ENCODE measurements at places on chromosomes 13 and 19.

DNA sequence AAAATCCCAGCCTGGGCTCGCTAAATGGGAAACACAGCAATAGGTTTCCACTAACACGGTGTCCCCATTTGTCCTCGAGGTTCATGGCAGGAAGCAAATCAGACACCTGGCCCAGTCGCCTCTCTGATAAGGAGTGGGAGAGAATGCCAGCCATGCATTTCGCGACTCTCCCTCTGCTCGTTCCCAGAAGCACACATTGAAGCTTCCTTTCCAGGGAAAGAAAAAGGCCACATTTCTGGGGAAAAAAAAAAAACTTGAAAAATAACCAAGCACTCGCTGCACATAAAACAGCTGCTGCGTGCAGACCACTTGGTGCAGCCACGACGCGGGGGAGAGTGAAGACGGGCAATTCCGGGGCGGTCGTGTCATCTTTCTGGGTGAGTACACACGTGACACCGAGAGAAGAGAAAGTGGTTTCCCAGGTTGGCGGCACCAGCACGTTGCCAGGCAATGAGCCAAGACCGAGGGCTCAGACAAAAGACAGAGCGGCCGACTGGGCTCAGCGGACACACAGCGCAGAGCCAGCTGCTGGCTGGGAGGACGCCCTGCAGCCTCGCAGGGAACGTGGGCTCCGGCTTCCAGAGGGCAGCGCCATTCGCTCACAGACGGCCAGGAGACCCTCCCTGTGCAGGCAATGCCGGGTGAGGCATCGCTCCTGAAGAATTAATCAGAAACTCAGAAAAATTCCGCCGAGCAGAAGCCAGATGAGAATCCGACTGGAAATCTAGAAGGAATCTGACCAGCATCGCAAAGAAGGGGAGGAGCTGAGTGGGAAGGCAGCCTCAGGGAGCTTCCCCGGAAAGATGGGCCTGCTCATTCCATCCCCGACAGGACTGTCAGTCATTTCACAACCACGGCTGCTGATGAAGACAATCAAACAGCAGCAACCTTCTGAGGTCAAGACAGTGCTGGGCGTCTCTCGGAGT lies 83.2 kb upstream of the IRS2 start:
- no peak for DNase-seq

DNA sequence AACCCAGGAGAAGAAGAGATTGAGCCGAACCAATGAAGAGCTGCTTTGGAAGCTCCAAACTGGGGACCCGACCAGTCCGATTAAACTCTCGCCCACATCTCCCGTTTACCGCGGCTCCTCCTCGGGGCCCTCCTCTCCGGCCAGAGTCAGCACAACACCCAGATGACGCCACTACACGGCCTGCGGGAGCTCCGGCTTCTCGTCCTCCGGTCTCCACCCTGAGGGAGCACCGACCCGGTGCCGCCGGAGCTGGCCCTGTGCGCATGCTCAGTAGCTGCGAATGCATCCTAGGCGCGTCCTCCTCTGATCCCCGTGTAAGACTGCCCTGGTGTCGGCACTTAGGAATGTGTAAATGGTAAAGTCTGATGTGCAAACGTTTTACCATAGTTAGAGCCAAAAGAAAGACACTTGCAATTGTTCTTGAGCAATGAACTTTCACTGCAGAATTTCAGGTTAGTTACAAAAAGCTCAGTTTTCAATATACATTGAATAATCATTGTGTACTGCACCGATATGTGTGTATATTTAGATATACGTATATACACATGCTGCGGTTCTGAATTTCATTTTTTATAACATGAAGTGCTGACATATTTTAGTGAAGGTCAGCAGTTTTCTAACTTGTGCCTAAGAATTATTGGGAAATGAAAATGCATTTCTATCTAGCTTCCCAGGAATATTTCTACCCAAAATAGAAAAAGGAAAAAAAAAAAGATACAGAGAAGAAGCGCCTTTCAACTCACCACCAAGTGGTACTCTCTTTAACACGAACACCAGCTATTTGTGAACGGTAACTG lies 92.2 kb downstream of the SLC7A1 start:
- DNase-seq, result no peak

DNA sequence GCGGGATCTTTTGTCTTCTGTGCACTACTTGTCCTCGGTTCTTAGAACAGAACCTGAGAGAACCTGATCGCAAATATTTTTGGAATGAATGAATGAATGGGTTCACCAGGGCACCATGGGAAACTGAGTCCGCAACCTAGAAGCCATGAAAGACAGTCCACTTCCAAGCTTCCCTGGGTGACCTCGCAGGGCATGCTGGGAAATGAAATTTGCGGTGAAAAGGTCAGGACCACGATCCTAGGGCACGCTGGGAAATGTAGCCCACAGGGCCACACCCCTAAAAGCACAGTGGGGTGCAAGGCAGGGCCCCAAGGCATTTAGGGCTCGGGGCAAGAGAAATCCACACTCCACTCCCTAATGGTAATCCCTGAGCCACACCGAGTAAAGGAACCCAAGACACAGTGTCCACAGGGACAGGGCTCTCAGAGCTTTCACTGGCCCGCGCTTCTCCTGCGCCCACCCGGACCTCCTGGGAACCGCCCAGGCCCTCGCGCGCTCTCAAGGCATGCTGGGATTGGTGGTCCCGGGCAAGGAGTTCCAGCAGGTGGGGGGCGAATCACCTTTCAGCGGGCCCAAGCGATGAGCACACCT lies 1.1 kb upstream of the PPP1R12C start:
- no peak for DNase-seq

GRCh38 chr19:38203197-38203596 lies 20.8 kb downstream of the DPF1 start:
- no peak for DNase-seq

DNA sequence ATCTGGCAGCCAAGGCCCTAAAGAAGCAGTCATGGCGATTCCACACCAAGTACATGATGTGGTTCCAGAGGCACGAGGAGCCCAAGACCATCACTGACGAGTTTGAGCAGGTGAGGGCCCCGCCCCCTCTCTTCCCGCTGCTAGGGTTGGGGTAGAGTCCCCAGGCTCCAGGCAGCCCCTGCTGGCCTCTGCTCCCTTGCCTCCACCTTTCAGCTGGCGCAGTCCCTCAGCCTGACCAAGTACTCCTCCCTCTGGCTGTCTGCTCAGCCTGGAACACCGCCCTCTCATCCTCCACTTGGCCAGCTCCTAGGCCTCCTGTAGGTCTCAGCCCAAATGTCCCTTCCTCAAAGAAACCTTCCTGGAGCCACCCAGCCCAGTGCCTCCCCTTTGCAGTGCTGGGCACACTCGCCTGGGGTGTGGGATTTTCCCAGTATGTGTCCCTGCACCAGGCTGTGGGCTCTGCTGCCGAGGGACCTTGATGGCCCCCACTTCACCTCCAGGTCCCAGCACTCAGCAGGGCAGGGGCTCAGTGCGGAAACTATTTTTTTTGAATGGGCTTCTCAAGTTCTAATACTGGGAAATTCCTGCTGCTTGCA lies 5.7 kb downstream of the LENG1 start:
- DNase-seq, result no peak

GRCh38 chr19:18596752-18597157 lies 8.2 kb downstream of the REX1BD start:
- DNase-seq, result no peak

- DNase-seq, result no peak
Measured at GRCh38 chr19:27746691-27747380, 1466.1 kb downstream of the UQCRFS1 start.

- DNase-seq, result no peak
Measured at GRCh38 chr13:71609271-71609670, 257.7 kb downstream of the DACH1 start.

DNA sequence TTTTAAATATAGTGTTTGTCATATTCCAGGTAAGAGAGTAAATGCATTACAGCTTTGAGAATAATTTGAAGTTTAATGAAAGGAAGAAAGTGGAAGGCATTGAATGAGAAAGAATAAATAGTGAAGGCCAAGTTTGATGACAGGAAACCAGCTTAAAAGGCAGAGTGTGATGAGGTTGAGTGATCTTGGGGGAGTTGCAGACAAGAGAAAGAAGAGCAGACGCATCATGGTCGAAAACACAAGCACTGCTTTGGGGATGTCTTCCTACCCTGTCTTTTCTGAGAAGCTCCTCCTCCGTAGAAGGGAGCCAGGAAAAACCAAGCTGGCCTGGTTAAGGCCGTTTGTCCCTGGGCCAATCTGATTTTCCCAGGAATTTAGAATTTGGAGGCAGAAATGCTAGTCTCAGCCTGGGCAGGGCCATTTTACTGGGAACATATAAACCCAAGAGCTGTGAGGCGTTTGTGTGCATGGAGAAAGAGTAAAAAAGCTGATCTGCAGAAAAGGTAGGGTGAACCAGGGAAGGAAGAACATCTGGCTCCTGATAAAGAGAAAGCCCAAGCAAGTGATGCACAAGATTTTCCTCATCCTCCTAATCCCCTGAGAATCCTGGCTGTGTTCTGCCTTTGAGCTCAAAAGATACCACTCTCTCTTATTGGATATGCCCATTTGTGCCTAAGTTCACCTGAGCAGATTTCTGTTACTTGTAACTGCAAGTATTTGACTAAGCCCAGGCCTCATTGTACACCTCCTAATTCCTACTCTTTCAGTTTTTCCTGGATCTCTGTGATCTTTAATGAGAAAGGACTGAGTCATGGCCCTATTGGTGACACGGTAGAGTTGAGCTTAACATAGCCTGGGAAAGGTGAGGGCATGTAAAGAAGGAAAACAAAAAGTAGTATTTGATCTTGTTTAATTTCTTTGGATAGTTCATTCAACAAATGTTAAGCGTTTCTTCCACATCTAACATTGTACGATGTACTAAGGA lies 80.0 kb downstream of the WDFY2 start:
- no peak for DNase-seq

DNA sequence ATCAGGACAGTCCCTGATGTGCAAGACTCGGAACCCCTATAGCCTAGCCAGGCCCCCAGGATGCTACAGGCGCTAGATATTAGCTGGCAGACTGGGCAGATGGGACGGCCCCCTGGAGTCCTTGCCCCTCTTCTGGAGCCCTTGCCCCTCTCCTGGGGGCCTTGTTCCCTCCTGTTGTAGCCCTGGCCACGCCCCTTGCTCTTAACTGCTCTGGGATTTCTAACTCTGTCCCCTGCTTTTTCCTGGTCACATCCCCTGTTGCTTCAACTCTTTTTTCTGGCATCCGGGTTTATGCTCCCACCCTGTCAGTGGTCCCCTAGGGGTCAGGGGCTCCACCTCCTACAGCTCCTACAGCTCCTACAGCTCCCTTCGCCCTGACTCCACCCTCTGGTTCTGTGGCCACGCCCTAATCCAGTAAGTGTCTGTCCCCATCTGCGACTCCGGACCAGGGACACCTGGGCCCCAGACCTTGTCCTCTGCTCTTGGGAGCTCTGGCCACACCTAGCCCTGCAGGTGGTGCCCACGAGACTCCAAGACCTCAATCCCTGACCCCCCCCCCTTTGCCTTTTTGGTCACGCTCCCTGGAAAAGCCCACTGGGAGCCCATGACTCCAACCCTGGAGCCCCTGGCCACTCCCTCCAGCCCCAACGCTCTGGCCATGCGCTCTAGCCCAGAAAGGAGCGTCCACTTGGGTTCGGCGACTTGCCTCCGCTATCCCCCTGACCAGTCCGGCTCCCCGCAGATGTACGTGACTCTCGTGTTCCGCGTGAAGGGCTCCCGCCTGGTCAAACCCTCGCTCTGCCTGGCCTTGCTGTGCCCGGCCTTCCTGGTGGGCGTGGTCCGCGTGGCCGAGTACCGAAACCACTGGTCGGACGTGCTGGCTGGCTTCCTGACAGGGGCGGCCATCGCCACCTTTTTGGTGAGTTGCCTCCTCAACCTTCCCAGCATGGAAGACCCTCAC lies 6.8 kb downstream of the PLPPR2 start:
- DNase-seq, result no peak

DNA sequence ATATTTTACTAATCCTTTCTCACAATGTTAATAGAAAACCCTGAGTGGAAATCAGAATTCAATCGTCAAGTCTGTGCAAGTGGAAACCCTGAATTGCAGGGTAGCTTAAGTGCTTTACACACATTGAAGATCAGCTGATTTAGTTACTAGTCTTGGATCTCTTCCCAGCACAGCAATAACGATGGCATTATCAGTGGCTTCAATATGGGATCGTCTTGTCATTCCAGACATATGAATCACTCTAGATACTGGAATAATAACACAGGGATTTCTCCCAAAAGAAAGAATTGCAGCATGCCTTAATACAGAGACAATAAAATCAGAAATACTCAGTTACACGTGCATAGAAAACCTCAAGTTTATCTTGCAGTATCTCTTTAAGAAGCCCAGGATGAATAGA lies 12.6 kb upstream of the METTL21C start:
- no peak for DNase-seq

GRCh38 chr13:79108914-79109643 lies 297.0 kb downstream of the RBM26 start:
- no peak for DNase-seq

GRCh38 chr13:21463424-21463823 lies 4.3 kb upstream of the ZDHHC20 start:
- no peak for DNase-seq

DNA sequence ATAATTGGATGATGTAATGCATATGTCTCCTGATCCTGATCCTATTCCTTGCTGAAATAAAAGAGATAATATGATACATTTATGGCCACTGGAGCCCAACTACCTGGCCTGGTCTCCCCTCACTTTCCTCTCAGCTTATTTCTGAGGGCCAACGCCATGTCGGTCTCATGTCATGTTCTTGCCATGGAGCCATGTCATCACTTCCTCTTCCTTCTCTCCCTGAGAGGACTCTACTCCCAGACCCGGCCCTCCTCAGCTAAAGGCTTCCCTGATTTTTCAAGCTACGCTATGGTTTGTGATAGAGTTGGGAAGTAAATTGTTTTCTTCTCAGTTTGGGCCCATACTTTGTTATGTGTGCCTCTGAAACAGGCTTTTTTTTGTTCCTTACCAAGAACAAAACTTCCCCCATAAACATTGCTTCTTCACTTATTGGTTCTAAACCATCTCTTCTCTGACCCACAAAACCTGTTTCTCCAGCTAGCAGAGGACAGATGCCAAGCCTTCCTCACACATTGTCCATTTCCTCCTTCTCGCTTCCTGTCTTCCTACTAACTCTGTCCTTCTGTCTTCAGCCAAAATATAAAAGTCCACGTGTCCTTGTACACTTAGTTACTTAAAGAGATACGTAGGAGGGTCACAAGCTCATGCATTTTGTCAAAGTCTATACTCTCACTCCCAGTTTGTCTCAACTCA lies 319.9 kb upstream of the DACH1 start:
- no peak for DNase-seq

GRCh38 chr19:58084596-58085347 lies 13.3 kb downstream of the ZSCAN18 start:
- DNase-seq, result no peak

- no peak for DNase-seq
Measured at GRCh38 chr13:99197117-99197651, 3.5 kb upstream of the UBAC2 start.

GRCh38 chr19:45047188-45047797 lies 8.4 kb downstream of the CLASRP start:
- DNase-seq, result no peak

GRCh38 chr13:82878536-82878935 lies 1003.7 kb downstream of the SLITRK1 start:
- no peak for DNase-seq

DNA sequence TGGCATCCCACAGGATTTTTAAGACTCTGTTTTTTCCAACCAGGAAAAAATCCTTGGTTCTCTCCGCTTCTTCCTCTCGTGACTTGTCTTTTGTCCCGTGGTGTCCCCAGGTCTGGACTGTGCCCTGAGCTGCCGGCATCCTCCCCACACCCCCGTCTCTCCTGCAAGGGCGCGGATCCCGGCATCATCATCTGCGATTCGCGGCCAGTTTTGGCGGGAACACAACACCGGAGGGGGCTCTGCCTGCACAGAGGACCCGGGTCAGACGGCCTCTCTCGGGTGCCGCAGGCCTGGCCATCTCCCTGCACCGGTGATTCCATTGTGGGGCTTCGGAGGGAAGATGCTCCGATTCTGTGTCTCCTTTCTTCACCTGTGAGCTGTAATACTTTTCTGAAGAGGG lies 18.8 kb upstream of the GAS6 start:
- DNase-seq, result no peak
